T-helper 1 cell treated with Interleukin-12 subunit alpha and Interleukin-12 subunit beta and Interleukin-4 antibody, amounts not matched to agents 30 ng/mL and 1 ng/mL, for 36 hours (primary cell): ENCODE measurements at places on chromosomes 11 and 22. TPM values are rescaled to one million over a fixed set of nuclear protein-coding genes. Genes with fewer than 3 reads are reported as not detected.

The ASCL2 gene
- 0.24 TPM in 1 of 2 replicates, not detected in the other for total RNA-seq

The ISX gene
- total RNA-seq, result not detected in 2 replicates

The PGA5 gene
- total RNA-seq, result not detected in 2 replicates

The TMEM132A gene
- total RNA-seq, result 0.59 and 1.0 TPM in 2 replicates

The HBE1 gene
- total RNA-seq, result not detected in 2 replicates

The MPPED2 gene
- total RNA-seq, result not detected in 2 replicates

The CRYBB3 gene
- 0.61 TPM in 1 of 2 replicates, not detected in the other for total RNA-seq

The SCN2B gene
- not detected in 2 replicates for total RNA-seq

The MEI1 gene
- total RNA-seq, result 35.5 and 43.5 TPM in 2 replicates

The SAA4 gene
- total RNA-seq, result not detected in 2 replicates

The PCF11 gene
- 74.3 and 75.0 TPM in 2 replicates for total RNA-seq

The OR8G1 gene
- total RNA-seq, result not detected in 2 replicates

The HSPB2 gene
- total RNA-seq, result not detected in 2 replicates

The MRGPRE gene
- total RNA-seq, result not detected in 2 replicates

The BTG4 gene
- not detected in 2 replicates for total RNA-seq

The MTMR3 gene
- total RNA-seq, result 31.1 and 33.8 TPM in 2 replicates

The SMCO4 gene
- 33.3 and 39.5 TPM in 2 replicates for total RNA-seq

The APOL4 gene
- 0.56 and 0.73 TPM in 2 replicates for total RNA-seq

The TRIM48 gene
- total RNA-seq, result not detected in 2 replicates

The SMTN gene
- 11.4 and 12.8 TPM in 2 replicates for total RNA-seq

The GAL3ST1 gene
- not detected in 2 replicates for total RNA-seq

The SCO2 gene
- total RNA-seq, result 9.5 and 11.0 TPM in 2 replicates

The GSTP1 gene
- 262 TPM in 2 replicates for total RNA-seq

The B3GAT1 gene
- 1.2 and 1.9 TPM in 2 replicates for total RNA-seq

The SLC22A8 gene
- total RNA-seq, result not detected in 2 replicates

The OR52I1 gene
- 0.07 TPM in 1 of 2 replicates, not detected in the other for total RNA-seq

The OR51B4 gene
- not detected in 2 replicates for total RNA-seq

The EMID1 gene
- total RNA-seq, result not detected in 2 replicates

The CDON gene
- total RNA-seq, result 0.83 and 2.2 TPM in 2 replicates

The NAV2 gene
- 0.12 and 0.29 TPM in 2 replicates for total RNA-seq

The PHOX2A gene
- not detected in 2 replicates for total RNA-seq

The SYT7 gene
- not detected in 2 replicates for total RNA-seq

The KRTAP5-7 gene
- total RNA-seq, result 0.34 TPM in 1 of 2 replicates, not detected in the other

The CRYBB2 gene
- total RNA-seq, result 0.27 TPM in 1 of 2 replicates, not detected in the other

The VSIG10L2 gene
- not detected in 2 replicates for total RNA-seq

The MUC2 gene
- not detected in 2 replicates for total RNA-seq

The IL17REL gene
- total RNA-seq, result 0.07 TPM in 1 of 2 replicates, not detected in the other

The CNGA4 gene
- 0.15 TPM in 1 of 2 replicates, not detected in the other for total RNA-seq

The SCN3B gene
- total RNA-seq, result not detected in 2 replicates

The OR51B2 gene
- total RNA-seq, result not detected in 2 replicates

The RFPL1 gene
- 0.15 TPM in 1 of 2 replicates, not detected in the other for total RNA-seq

The ARHGEF17 gene
- total RNA-seq, result not detected in 2 replicates

The SEPTIN3 gene
- total RNA-seq, result 7.2 and 8.2 TPM in 2 replicates

The HIKESHI gene
- 36.5 and 43.9 TPM in 2 replicates for total RNA-seq

The SERHL2 gene
- 0.66 and 1.6 TPM in 2 replicates for total RNA-seq
